BJ (cell line): ENCODE measurements at places on chromosomes 7 and 10.

GRCh38 chr7:6444516-6445269 is 3.1 kb downstream of the DAGLB start:
- DNase-seq, result no peak

GRCh38 chr10:24917493-24917892 is 34.9 kb downstream of the PRTFDC1 start:
- no peak for DNase-seq

GRCh38 chr10:50361946-50362345 is 110.6 kb upstream of the ASAH2 start:
- no peak for DNase-seq

DNA sequence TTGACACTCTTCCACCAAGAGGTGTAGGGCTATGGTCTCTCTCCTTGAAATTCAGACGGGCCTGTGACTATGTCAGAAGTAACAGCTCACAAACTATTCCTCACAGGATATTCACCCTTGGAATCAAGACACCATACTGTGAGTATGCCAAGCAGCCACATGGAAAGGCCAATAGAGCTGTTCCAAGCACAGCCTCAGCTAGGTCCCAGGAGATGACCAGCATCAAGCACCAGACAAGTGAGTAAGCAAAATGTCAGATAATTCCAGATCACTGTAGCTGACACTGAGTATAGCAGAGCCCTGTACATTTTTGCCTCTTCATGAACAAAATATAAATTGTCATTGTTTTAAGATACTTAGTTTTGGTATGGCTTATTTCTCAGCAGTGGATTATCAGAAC is 88.1 kb upstream of the KCND2 start:
- no peak for DNase-seq

GRCh38 chr7:132932296-132933071 is 149.4 kb downstream of the CHCHD3 start:
- no peak for DNase-seq

GRCh38 chr7:121689749-121690148 is 183.2 kb upstream of the PTPRZ1 start:
- DNase-seq, result no peak

- DNase-seq, result no peak
Observed at GRCh38 chr10:86715156-86715795, 41.1 kb upstream of the BMPR1A start.

DNA sequence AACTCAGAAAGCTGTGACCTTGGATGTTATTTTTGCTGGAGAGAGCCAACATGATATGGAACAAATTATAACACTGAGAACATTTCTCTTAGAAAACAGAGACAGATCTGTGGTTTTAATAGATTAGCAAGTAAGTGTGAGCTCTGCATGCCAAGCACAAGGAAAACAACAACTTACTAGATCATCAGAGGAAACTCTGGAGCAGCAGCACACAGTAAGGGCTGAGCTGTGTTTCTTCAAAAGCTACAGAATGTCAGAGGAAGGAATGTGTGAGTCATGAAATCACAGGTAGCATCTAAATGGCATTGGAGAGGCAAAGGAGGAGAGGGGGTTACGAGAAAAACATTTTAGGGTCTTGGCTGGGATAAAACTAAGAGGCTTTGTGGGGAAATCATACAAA is 283.4 kb upstream of the FZD8 start:
- no peak for DNase-seq

GRCh38 chr7:1330801-1331425 is 98.2 kb downstream of the UNCX start:
- no peak for DNase-seq

DNA sequence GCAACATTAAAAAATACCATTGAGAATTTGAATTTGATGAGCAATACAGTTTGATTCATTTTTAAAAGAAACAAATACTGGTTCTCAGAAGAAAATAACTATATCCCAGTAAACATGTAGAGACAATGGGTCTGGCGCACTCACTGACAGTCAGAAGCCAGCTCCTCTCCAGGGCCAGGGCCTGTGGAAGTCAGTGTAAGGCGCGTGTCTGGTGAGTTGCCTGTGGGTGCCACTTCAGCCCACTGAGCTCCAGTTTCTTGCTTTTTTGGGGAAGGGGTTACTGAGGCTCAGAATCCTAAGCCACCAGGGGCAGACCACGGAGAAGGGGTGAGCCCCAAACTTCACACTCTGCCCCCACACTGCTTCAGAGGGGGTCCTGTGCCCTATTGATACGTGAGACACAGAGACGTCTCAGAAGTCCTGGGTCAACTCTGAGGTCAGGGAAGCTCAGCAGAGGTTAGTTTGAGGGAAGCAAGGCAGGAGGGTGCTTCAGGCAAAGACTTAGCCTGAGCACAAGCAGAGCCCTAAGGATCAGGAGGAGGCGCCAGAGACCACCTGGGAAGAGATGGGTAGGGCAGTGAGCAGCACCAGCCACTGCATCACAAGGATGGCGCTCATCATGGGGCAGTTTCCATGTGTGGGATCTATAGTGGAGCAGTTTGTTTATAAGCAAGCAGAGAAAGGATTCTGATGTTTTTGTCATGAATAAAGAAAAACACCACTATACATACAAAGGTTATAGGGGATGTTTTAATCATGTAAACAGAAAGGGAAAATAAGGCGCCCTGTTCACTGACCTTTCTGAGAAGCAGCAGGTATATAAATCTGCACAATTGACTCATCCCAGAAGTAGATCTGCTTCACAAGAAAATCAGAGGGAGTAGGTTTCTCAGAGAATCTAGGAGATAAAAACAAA is 95.7 kb downstream of the PKD1L1 start:
- DNase-seq, result no peak

DNA sequence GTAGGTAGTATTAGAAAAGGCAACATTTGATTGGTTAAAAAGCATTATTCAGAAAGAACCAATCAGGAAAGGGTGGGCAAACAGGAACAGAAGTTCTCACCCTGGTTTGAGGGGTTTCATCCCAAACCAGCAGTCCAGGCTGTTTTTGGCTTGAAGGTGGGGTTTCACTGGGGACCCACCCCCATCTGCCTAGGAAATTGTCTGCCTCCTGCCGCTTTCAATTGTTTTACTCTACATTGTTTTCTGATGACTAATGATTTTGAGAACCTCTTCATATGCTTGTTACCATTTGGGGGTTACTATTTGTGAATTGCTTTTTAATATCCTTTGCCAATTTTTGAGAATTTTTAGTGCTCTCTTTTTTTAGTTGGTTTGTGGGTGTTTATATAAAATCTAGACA is 3.3 kb upstream of the PCBD1 start:
- no peak for DNase-seq

DNA sequence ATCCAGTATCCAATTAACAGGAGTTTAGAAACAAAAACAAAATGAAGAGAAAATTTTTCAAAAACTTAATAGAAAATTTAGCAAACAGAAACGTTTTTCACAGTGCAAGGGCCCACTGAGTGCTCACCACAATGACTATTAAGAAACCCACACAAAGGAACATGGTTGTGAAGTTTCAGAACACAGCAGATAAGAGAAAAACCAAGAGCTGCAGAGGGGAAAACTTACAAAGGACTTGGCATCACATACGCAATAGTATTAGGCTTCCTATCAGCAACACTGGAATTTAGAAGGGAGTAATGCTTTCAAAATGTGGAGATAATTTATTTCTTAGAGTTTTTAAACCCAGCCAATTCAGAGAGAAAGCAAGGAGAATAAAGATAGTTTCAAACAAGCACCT is 1.7 kb upstream of the C7orf25 start:
- DNase-seq, result no peak
